ENCODE measurements at places on chromosomes 6 and 20.
A peak's percentile ranks its signal among the peaks of the same experiment; 100 is the strongest.

DNA sequence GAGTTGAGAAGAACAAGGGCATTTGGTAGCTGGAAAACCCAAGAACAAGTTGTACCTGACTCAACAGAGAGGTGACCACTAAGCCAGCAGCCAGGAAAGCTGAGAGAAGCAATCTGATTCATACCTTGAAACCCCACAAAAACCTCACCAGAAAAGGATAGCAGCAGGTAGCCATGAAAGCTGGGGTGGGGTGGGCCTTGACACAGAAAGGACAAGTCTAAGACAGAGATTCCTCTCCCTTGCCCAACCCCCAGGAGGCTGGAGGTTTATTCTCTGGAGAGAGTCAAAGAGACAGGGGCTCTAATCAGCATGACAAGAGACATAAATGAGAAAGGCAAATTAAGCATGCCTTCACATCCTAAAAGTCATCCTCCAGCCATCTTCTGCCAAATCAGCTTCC, 151.7 kb upstream of the DST start:
- DNase-seq = no peak

DNA sequence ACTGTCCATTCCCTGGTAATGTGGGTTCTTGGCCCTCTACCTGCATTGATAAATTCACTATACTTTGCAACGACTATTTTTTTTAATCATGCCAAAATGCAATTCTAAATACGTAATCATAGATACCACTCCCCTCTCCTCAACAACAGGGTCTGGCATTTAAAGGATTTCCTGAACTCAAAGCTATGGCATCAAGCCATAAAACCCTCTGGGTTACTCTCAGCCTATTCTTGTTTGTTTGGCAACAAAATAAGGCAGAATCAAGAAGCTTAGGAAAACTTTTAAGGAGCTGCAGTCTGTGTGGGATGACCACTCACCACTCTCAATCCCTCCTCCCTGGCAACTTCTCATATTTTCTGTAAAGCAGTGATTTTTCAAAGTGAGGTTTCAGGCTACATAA, 669.9 kb upstream of the ID4 start:
- no peak for DNase-seq

DNA sequence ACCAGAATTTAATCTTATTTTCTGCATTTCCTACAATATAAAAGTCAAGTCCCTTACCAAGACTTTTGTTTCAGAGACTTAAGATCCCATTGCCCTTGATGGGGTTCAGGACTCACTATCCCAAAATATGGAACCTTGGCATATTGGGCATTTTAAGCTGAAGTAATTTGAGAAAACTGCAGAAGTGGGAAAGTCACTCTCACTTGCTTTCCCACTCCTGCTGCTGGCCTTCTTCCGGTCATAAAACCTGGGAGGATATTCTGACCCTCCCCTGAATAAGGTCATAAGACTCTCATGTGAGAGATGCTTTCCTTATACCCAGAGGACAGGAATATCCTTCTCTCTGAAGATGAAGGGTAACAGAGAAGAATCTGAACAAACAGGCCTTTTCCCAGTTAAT, 92.8 kb upstream of the IFNGR1 start:
- no peak for DNase-seq

- DNase-seq = no peak
These were observed 55.0 kb upstream of the FOXC1 start for GRCh38 chr6:1554476-1555310.

- DNase-seq = no peak
These were observed at the start of gene TCF21 for GRCh38 chr6:133888929-133889556. Gene TCF21, plus strand, starts transcription at chr6:133889113. Its CDS starts 285 bp downstream, at chr6:133889398.

GRCh38 chr20:47427067-47427466, 70.6 kb upstream of the ZMYND8 start:
- no peak for DNase-seq

- peak; percentile 92 for DNase-seq
These were observed 11.5 kb upstream of the IPCEF1 start for GRCh38 chr6:154367839-154368695.

GRCh38 chr6:131574133-131574532, 1.1 kb downstream of the ARG1 start:
- no peak for DNase-seq

- DNase-seq = no peak
These were observed 86.7 kb upstream of the AGPAT4 start for GRCh38 chr6:161360520-161360919.

DNA sequence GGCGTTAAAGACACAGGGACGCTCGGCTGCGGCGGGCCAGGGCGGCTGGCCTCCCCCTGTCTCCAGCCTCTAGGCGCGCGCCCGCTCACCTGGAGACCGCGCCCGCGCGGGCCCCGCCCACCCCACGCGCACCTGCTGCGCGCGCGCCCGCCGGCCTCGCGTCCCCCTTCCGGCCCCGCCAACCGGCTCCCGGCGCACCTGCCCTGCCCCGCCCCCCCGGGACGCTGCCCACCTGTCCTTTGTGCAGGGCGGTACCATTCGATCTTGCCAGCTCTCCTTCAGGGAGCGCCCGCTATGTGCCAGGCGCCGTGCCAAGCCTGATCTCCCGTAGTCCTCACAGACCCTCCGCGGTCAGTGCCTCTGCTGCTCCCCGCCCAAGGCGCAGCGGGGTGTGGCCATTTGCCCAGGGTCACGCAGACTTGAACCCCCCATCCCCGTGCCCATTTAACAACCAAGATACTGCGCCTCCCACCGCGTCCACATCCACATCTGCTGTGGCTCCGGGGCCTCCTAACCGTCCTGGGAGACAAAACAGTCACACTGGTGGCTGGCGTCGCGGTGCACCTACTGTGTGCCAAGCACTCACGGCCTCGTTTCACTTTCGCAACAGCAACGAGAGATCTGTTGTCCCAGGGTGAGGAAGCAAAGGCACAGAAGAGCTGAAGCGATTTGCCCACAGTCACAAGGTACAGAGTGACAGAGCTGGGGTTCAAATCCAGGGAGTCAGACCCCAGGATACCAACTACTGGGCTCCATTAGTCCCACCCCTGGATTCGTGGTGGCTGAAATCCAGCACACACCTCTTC, 48.1 kb downstream of the NOL4L start:
- no peak for DNase-seq
